Left cardiac atrium (tissue), 4 donors: ENCODE measurements at places on chromosomes 5 and 9.

DNA sequence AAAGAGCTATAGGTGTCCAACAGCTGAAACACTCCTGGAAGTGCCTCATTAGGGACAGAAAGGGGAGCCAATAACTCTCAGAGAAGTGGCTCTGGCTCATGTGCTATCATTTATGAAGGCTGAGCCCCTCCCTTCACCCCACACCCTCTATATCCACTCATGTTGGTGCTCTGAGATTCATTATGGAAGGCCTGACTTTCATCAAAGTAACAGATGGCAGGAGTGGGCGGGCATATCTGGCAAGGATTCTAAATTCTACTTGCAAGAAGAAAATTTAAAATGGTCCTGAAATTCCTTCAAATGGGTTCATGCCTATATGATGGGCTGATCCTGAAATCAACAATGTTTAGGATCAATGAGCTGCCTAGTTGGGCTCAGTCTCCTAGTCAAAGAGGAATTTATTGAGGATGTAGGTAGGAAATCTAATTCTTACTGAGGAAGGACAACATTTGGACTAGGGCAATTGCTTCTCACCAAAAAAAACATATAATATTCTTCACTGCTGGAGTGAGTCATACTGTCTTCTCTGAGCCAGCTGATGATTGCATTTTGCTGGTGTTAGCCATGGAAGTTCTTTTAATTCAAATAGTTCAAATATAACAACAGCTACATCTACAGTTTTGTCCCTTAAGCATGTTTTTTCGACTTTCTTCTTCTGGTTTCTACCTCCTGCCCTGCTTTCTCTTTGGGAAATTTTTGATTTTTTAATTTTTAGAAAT is 23.5 kb downstream of the NMRK1 start:
- DNase-seq, result no peak

- DNase-seq, result no peak
Measured at GRCh38 chr9:36456480-36457065, 56.5 kb upstream of the RNF38 start.

GRCh38 chr5:177233206-177233605 is 70.3 kb downstream of the RAB24 start:
- DNase-seq, result no peak

- DNase-seq, result no peak
Measured at GRCh38 chr5:178651046-178651810, 24.4 kb upstream of the CLK4 start.

DNA sequence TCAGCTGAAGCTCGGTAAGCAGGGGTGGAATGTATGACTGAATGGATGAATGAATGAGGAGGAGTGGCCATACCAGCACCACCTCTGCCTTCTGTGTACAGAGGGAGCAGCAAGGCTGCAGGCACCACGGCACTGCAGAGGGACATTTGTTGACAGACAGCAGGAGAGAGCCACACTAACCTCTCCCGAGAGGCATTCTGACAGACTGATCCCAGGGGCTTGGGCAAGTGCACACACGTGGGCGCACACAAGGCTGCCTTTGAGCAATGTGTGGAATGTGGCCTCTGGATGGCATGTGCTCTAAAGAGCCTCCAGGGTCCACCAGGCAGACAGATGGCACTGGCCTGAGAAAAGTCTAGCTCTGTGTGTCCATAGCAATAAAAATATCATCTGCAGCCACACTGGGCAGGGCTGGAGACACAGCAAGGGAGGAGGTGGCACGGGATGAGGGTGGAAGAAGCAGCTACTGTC is 111.8 kb downstream of the ACTL7B start:
- no peak for DNase-seq

DNA sequence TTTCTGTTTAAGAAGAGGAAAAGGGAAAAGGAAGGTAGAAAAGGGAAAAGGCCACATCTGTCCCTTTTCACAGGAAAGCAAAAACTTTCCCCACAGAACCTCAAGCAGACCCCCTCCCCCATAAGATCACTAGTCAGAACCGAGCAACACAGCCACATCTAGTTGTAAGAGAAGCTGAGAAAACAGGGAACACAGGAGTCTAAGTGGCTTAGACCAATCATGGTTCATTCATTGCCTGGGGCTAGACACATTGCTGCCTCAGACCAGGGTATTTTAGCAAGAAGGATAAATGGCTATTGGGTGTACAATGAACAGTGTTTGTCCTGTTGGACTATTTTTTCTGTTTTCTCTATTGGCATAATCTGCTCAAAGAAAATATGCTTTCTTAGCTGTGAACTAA is 98.0 kb downstream of the ARL15 start:
- DNase-seq, result no peak

DNA sequence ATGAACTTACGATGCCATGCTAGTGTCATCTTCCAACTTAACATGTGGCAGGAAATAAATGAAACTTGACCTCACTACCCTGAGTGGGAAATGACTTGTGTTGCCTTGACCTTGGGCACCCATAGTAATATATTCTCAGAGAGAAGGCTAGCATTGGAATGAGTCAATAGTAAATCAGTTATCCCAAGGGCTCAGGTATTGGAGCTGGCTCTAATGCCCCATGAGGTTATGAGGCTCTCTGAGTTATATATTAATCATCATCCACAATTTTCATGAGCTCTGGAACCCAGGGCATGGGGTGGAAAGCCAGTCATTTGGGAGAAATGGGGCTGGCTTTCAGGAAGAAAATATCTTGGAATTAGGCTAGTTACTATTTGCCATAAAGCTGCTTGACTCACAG is 42.4 kb upstream of the SMIM32 start:
- DNase-seq, result no peak

GRCh38 chr9:70514273-70514672 is 99.8 kb upstream of the KLF9 start:
- no peak for DNase-seq

DNA sequence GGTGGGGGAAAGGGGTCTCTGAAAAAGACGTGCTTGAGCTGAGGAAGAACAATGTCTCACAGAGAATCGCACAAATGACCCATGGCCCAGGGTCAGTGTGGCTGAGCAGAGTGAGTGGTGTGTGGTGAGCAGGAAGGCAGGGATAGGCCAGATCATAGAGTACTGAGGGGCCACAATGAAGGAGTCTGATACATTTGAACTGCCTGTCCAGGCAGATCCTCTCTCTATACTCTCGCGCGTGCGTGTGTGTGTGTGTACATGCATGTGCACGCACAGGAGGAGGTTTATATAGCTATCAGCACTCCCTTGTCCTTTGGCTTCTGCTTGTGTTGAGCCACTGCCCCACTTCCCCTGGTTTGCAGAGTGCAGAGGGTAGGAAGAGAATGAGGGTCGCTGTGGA is 294.0 kb downstream of the ZNF608 start:
- no peak for DNase-seq

GRCh38 chr9:86589273-86589672 is 235.1 kb upstream of the TUT7 start:
- no peak for DNase-seq

DNA sequence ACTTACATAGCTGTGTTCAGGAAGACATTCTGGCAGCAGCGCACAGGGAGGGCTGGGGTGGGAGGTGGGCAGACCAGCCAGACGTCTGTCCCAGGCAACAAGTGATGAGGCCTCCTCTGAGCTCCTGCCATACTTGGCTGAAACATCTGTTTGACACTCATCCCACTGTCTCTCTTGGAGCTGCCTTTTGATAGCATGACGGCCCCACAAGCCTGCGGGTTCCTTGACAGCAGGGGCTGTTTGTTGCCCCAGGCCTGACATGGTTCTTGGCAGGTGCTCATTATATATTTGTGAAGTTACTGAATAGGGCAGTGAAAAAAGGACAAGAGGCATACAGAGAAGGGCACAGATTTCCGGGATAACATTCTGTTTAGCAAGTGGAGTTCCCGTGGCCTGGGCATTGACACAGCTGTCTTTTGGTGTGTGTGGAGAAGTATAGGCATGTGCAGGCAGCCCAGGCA is 22.2 kb upstream of the B4GALT1 start:
- DNase-seq, result no peak

DNA sequence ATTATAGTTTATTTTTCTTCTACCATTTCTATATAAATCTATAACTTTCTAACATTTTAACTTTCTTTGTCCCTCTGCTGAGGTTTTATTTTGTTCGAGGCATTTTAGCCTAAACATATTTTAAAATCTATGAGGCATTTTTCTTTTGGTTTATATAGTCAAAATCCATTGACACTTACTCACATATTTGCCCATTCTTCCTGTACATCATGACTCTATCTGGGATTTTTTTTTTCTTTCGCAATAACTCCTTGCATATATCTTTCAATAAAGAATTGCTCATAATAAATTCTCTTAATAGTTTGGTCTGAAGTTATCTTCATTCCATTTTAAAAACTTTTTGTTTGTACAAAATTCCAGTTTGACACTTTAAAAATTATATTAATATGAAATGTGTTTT is 632.3 kb downstream of the TLE4 start:
- no peak for DNase-seq

GRCh38 chr9:120526534-120526933 is 53.4 kb downstream of the CDK5RAP2 start:
- DNase-seq, result no peak

DNA sequence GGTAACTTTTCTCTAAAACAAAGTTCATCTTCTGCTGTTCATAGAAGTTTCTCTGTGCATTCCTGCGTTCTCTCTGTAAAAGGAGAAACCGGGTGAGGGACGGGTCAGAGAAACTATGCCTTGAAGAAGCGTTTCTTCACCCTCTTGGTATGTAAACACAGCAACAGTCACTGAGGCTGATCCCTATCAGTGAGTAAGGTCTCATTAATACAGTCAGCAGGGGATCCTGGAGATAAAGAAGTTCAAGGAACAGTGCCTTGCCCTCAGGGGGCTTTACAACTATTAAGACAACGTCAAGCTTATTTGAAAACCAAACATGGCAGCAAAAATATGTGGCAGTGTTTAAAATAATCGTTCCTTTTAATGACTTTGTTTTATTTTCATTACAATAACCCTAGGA is 202.9 kb upstream of the IL12B start:
- DNase-seq, result no peak

- DNase-seq, result peak; percentile 32
Measured at GRCh38 chr5:126182971-126183695, 240.1 kb upstream of the GRAMD2B start.

DNA sequence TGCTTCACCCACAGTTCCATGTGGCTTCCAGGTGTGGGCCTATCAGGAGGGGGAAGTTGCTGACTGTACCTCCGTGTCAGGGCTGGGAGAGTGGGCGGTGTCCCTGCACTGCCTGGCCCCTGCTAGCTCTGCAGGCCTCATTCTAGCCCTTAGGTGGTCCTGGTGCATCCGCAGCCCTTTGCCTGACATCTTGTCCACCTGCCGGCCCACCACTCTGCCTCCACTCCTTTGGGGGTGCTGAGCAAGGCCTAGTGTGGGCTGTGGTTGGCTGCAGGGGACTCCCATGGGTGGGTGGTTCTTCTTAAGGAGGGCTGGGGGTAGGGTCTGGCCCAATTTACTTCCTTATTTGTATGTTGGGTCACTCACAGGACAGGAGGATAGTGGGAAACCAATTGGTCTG is 66.9 kb downstream of the HSPA4 start:
- DNase-seq, result no peak

DNA sequence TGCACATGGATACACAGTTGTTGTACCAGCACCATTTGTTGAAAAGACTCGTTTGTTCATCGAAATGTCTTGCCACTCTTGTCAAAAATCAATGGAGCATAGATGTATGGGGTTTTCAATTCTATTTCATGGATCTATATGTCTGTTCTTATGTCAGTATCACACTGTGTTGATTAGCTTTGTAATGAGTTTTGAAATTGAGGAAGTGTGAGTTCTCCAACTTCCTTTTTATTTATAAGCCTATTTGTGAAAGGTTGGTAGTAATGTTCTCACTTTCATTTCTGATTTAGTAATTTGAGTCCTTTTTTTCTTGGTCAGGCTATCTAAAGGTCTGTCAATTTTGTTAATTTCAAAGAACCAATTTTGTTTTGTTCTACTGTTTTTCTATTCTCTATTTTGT is 26.1 kb downstream of the ZNF510 start:
- DNase-seq, result no peak

DNA sequence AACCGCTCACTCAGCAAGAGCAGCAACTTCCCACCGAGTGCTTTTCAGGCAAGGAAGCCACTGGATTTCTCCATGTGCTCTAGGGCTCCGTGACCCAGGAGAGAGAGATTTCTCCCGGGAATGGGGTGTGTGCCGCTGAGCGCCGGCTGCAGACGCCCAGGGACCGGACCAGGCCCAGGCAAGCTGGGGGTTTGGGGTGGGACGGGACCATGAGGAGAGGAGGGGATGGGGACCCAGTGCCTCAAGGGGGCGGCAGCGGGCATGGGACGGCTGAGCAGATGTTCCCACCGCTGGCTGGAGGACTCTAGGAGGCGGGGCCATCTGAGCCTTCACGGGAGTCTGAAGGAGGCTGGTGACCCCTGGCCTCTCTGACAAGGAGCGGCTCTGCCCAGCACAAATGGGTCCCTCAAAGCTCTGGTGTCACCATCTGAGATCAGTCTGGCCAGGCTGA is 8.5 kb downstream of the LCN9 start:
- no peak for DNase-seq

GRCh38 chr5:141529873-141530272 is 41.0 kb downstream of the PCDHGC5 start:
- no peak for DNase-seq

DNA sequence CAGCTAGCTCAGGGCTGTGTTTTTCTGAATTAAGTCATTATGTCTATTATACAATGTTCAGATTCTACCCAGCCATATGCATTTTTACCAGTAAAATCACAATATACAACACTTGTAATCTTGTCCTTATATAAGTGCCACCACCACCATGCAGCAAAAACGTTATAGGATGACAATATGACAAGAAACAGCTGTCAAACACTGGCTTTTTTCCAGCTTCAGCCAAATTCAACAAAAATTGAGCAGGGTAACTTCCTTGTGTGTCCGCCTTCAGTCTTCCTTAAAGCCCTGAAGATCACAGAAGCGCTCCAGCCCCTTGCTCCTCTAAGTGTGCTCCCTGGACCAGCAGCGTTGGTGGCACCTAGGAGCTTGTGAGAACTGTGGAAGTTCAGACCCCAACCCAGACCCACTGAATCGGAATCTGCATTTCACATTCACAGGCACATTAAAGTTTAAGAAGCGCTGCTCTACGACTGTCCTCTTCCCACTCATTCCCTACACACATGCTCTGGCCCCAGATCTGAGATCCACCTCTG is 111.8 kb downstream of the LHFPL2 start:
- DNase-seq, result no peak

DNA sequence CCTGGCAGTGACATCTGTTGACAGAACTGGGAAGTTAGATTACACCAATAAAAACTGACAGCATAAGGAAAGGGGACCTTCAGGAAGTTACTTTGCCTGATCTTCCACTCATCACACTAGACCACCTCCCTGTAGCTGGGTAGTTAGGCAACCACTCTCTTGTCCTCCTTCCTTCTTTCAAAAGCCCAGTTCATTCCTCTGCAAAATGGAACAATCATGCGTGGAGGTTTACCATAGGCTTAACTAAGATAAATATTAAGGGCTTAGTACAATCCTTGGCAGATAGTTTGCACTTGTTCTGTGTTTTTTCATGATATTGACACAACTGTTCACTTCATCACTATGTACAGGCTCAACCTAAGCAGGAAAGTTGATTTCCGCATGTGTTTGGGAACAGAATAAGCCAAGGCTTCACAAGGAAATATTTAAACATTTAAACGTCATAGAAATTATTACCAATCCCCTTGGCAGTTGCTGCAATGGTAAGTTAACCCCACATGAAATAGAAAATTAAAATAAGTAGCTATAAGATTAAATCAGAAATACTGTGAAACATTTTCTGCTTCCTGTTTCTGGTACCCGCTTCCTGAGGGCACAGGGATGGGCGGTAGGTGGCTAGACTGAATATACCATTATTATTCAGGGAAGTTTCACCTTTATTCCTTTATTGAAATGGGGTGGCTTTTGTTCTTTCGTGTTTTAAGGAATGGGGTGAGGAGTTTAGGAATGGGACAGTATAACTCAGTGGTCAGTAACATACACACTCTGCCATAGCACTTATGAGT is 9.9 kb upstream of the PTGER4 start:
- DNase-seq, result no peak
